ENCODE measurements at places on chromosomes 7 and 10.

GRCh38 chr7:116526897-116527296 is 2.1 kb downstream of the CAV1 start:
- no peak for DNase-seq

- DNase-seq = no peak
Measured at GRCh38 chr10:113241599-113242360, 291.7 kb downstream of the TCF7L2 start.

DNA sequence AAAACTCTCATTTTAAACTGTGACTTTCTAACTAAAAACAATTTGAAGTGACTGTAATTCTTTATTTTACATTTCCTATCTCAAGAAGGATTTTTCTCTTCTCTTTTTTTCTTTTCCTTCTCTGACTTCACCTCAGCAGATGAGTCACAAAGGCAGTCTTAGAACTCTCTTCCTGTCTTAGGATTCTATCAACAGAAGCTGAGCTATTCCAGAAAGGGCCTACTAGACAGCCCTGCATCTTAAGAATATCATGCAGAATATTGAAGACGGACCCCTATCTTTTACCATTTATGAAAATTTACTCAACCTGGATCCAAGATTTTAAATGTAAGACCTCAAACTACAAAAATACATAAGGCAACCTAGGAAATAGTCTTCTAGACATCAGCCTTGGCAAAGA is 365.7 kb upstream of the SEMA3C start:
- no peak for DNase-seq

- no peak for DNase-seq
Measured at GRCh38 chr10:61837755-61838171, 63.7 kb upstream of the ARID5B start.

All from activated B cell treated with CpG ODN at 0.5 μM for 24 hours (primary cell).